Ascending aorta (tissue), 2 donors: ENCODE measurements at places on chromosomes 11 and 22. TPM values are rescaled to one million over a fixed set of nuclear protein-coding genes. Genes with fewer than 3 reads are reported as not detected.

The OR51B2 gene
- total RNA-seq, result not detected

The AQP11 gene
- 0.64 TPM for total RNA-seq

The PMM1 gene
- total RNA-seq, result 12.5 TPM

The MMP12 gene
- total RNA-seq, result not detected
